Glutamatergic neuron (in vitro differentiated cells): ENCODE measurements at places on chromosomes 12 and 14. TPM values are rescaled to one million over a fixed set of nuclear protein-coding genes. Genes with fewer than 3 reads are reported as not detected.

The PROX2 gene
- total RNA-seq, result not detected

The STAC3 gene
- 12.1 TPM for total RNA-seq

The PRPF39 gene
- total RNA-seq, result 46.7 TPM

The CLMN gene
- 17.6 TPM for total RNA-seq

DNA sequence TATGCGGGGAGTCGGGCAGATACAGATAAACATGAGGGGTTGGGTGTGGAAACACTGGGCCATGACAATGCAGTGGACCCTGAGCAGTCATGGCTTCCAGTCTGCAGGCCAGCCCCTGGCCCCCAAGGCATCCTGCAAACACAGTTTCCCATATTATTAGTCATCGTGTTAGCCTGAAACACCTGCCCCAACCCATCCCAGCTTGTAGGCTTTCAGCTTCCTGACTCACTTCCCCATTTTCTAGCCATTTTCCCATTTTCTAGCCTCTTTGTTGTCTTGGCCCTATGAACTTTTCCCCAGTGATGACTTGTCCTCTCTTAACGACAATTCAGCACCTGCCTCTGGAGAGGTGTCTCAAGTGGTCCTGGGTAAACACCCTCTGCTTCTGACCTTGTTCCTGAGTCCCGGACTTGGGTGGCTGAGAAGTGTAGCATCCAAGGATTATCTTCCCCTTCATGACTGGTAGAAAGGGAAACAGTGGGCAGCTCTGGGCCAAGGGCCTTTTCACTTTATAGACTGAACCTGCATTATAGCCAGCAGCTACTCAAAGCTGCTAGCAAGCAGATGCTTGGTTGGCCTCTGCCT, 4.3 kb upstream of the PGF start:
- H3K4me1 ChIP-seq, result peaks cover 2% of the 10 kb centered on the region
- DNase-seq, result no peak
- peaks cover 8% of the 10 kb centered on the region for H3K27me3 ChIP-seq
- peaks cover 6% of the 10 kb centered on the region for H3K36me3 ChIP-seq

GRCh38 chr12:104750061-104750460, 208.0 kb downstream of the SLC41A2 start:
- H3K4me3 ChIP-seq, result no peak overlapping the region
- no peak overlapping the region for H3K27ac ChIP-seq
- peaks cover 7% of the 10 kb centered on the region for H3K36me3 ChIP-seq
- DNase-seq, result no peak
- peaks cover 2% of the 10 kb centered on the region for H3K27me3 ChIP-seq
- peaks cover 3% of the 10 kb centered on the region for H3K4me1 ChIP-seq

GRCh38 chr12:120215357-120215735, 14.4 kb upstream of the RPLP0 start:
- no peaks in the 10 kb centered on the region for H3K36me3 ChIP-seq
- no peak overlapping the region for H3K4me3 ChIP-seq
- H3K27ac ChIP-seq, result peak overlapping the region; percentile 77

GRCh38 chr12:95733141-95733825, 57.3 kb downstream of the NTN4 start:
- H3K27me3 ChIP-seq, result no peaks in the 10 kb centered on the region
- no peaks in the 10 kb centered on the region for H3K4me1 ChIP-seq

GRCh38 chr12:112664569-112664968, 127.0 kb upstream of the RPH3A start:
- DNase-seq, result no peak
- H3K36me3 ChIP-seq, result no peaks in the 10 kb centered on the region
- H3K27ac ChIP-seq, result no peak overlapping the region
- H3K4me3 ChIP-seq, result no peak overlapping the region
- no peaks in the 10 kb centered on the region for H3K4me1 ChIP-seq
- H3K27me3 ChIP-seq, result peaks cover 2% of the 10 kb centered on the region

GRCh38 chr14:23028799-23029198, 5.9 kb downstream of the PSMB5 start:
- peak overlapping the region; percentile 60 for H3K27ac ChIP-seq
- peak overlapping the region; percentile 9 for H3K4me3 ChIP-seq
- DNase-seq, result no peak
- H3K4me1 ChIP-seq, result peaks cover 40% of the 10 kb centered on the region
- H3K27me3 ChIP-seq, result peaks cover 7% of the 10 kb centered on the region

DNA sequence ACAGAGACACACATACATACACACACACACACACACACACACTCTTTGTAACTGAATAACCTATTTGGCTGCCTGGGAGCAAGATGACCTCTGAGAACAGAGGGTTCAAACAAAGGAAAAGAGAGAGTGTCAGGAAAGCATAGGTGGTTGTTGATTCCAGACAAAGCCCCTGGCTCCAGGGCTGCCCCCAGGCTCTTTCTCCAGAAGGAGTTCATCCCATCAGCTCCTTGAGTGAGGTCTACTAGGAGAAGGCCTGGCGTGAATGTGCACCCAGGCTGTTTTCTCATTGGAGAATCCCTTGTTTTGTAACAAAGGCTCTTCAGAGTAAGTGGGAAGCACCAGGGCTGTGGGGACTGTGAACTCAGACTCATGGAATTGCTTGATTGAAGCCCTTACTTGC, 151.9 kb downstream of the EMP1 start:
- no peak overlapping the region for H3K27ac ChIP-seq
- no peaks in the 10 kb centered on the region for H3K36me3 ChIP-seq
- peaks cover 4% of the 10 kb centered on the region for H3K27me3 ChIP-seq
- H3K4me3 ChIP-seq, result no peak overlapping the region

DNA sequence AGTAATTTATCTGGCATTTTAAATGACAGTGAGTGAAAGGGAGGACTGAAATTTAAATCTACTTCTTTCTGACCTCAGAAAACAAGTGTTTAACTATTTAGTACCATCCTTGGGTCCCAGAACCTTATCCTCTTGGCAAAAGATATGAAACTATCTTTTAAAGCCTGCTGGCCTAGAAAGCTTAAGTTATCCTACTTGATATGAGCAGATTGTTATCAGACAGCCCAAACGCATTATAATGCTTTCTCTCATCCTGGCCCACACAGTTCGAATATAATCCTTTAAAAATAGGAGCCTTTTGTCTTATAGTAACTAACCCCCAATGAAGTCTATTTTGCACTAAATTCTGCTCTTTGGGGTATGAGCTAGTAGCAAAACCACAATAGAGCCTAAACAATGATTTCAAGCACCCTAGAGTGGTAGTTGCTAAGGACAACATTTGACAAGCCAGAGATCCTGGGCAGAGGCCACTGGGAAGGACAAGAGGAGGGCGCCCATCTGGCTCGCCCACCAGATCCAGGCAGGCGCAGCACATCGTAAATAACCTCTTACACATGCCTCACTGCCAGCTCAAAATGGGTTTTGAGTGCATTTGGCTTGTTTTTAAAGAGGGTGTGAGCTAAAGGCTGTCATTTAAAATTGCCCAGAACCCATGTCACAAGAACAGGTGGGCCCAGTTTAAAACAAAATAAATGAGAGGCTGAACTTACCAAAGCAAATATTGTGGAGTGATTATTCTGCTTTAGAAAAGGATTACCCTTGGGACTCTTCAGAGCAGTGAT, 37.7 kb upstream of the CRY1 start:
- H3K27me3 ChIP-seq, result no peaks in the 10 kb centered on the region
- H3K4me1 ChIP-seq, result no peaks in the 10 kb centered on the region
- H3K4me3 ChIP-seq, result no peak overlapping the region
- no peak overlapping the region for H3K27ac ChIP-seq
- no peak for DNase-seq
- H3K36me3 ChIP-seq, result no peaks in the 10 kb centered on the region

DNA sequence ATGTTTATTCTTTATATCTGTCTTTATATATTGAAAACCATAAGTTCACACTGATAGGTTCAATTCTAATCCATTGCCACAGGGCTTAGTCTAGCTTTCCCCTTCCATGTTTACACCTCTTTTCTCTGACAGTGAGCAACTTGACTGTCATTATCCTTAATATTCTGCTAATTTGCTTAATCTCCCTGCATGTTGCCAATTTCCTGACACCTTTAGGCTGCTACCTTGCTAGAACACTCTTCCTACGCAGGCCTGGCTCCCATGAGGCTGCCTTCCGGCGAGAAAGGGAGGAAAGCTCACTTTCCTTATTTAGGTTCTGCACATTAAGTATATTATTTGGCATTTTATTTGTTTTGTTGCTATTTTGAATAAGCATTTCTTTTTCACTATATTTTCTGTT, 12.8 kb upstream of the FRS2 start:
- H3K36me3 ChIP-seq, result no peaks in the 10 kb centered on the region
- DNase-seq, result no peak
- H3K27ac ChIP-seq, result no peak overlapping the region
- H3K4me1 ChIP-seq, result no peaks in the 10 kb centered on the region
- H3K4me3 ChIP-seq, result no peak overlapping the region

- peaks cover 2% of the 10 kb centered on the region for H3K27me3 ChIP-seq
- H3K4me3 ChIP-seq, result no peak overlapping the region
- H3K36me3 ChIP-seq, result no peaks in the 10 kb centered on the region
- no peak for DNase-seq
These were observed 1.5 kb downstream of the VRTN start for GRCh38 chr14:74349757-74350156.

DNA sequence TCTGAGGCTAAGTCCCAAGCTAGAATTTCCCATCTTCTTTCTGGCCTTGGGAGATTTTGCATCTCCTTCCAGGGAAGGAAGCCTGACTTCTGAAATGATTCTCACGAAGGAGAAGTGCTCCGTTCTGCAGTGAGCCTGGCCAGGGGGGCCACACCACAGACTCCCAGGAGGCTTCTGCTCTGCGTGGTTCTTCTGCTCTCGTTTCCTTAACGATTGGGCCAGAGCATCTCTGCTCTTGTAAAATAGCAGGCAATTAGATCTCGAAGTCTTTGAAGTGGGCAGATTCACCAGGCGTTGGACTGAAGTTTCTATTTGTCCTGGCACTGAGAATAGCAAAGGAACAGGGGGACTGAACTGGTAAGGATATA, 6.7 kb upstream of the BATF start:
- H3K27ac ChIP-seq, result no peak overlapping the region
- no peak for DNase-seq
- no peaks in the 10 kb centered on the region for H3K36me3 ChIP-seq
- H3K4me1 ChIP-seq, result no peaks in the 10 kb centered on the region
- no peaks in the 10 kb centered on the region for H3K27me3 ChIP-seq
- H3K4me3 ChIP-seq, result no peak overlapping the region

GRCh38 chr12:95143621-95144205, 70.3 kb upstream of the NR2C1 start:
- DNase-seq, result no peak
- no peaks in the 10 kb centered on the region for H3K36me3 ChIP-seq
- H3K27ac ChIP-seq, result peak overlapping the region; percentile 59
- H3K4me1 ChIP-seq, result peaks cover 39% of the 10 kb centered on the region

DNA sequence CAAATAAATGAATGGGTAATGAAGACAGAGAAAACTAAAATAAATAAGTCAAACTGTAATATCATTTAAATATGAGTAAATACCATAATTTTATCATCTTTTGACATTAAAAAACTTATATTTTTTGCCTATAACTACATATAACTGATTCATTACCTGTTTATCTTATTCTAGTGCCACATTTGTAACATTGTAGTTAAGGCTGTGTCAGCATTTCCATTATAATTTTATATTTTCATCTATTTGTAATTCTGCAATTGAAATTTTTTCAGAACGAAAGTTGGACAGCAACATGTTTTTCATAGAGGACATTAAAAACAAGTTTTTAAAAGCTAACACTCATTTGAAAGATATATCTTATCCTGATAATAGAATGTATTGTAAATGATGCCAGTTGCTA, 1286.5 kb downstream of the LRFN5 start:
- no peak overlapping the region for H3K27ac ChIP-seq
- H3K36me3 ChIP-seq, result no peaks in the 10 kb centered on the region
- no peaks in the 10 kb centered on the region for H3K27me3 ChIP-seq
- no peaks in the 10 kb centered on the region for H3K4me1 ChIP-seq

- no peak overlapping the region for H3K27ac ChIP-seq
- H3K4me3 ChIP-seq, result no peak overlapping the region
- H3K4me1 ChIP-seq, result peaks cover 37% of the 10 kb centered on the region
- H3K27me3 ChIP-seq, result peaks cover 8% of the 10 kb centered on the region
- no peaks in the 10 kb centered on the region for H3K36me3 ChIP-seq
These were observed 6.1 kb upstream of the SYNE3 start for GRCh38 chr14:95522556-95522955.

DNA sequence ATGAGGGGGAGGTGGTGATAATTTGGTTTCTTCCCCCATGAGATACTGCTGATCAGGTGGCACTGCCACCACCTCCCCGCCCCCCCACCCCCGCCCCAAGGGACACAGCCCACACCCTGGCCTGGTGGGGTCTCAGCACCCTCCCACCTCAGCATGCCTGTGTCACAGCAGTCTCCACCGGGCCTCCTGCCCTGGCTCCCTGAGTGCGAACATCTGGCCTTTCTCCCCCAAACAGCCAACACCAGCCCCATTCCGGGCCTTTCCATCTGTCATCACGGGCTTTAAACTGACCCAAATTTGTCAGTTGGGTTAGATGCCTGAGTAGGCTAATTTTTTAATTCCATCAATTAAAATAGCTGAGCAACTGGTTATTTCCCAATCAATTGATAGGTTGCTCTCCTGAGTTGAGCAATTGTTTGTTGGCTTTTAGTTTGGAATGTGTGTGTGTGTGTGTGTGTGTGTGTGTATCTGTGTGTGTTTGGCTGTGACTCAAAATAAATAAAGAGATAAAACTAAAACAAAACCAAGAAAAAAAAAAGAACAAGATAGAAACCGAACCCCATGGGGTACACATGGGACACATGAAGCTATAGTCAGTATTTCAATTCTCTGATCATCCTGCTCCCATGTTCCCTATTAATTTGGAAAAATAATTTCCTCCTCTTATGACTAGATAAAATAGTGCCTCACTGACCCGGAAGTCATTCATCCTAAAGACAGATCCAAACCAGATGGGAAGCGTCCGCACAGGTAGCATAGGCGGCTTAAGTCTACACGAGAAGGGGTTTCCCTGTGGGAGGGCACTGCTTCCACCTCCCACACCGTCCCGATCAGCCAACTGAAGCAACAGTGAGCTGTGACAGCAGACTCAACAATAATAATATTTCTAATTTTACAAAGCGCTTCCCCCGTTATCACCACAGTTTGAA, 7.4 kb downstream of the SERPINA12 start:
- peaks cover 4% of the 10 kb centered on the region for H3K27me3 ChIP-seq
- no peak for DNase-seq
- H3K4me1 ChIP-seq, result no peaks in the 10 kb centered on the region

DNA sequence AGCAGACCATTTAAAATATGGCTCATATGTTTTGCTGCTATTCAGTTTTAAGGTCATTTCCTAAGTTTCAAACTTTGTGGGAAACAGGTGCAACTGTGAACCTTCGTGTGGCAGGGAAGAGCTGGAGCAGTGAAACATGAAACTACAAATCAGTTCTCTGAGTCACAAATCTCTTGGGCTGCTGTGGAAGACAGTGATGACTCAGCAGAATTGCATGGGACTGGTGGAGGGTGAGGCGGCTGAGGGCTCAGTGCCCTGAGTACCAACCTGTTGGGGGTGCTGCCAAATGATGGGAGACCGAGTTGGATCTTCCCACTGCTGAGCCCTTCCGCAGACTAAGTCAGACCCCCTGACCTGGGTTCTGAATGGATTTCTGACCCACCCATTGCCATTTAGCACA, 8.4 kb upstream of the CALM1 start:
- no peaks in the 10 kb centered on the region for H3K36me3 ChIP-seq
- DNase-seq, result no peak
- H3K4me3 ChIP-seq, result no peak overlapping the region
- no peak overlapping the region for H3K27ac ChIP-seq
- peaks cover 7% of the 10 kb centered on the region for H3K4me1 ChIP-seq

GRCh38 chr14:103279142-103280025, 54.7 kb upstream of the EIF5 start:
- H3K27me3 ChIP-seq, result peaks cover 19% of the 10 kb centered on the region
- peaks cover 9% of the 10 kb centered on the region for H3K4me1 ChIP-seq
- H3K4me3 ChIP-seq, result no peak overlapping the region
- H3K27ac ChIP-seq, result no peak overlapping the region

- H3K36me3 ChIP-seq, result peaks cover 4% of the 10 kb centered on the region
- no peak overlapping the region for H3K27ac ChIP-seq
- DNase-seq, result no peak
- peaks cover 7% of the 10 kb centered on the region for H3K27me3 ChIP-seq
These were observed 26.5 kb downstream of the PLEKHG3 start for GRCh38 chr14:64730681-64731080.
